ENCODE measurements at places on chromosomes 3 and 15.

GRCh38 chr3:179229177-179229576, 21.7 kb downstream of the KCNMB3 start:
- no peak for DNase-seq

GRCh38 chr3:105274958-105275357, 91.8 kb upstream of the ALCAM start:
- DNase-seq, result no peak

DNA sequence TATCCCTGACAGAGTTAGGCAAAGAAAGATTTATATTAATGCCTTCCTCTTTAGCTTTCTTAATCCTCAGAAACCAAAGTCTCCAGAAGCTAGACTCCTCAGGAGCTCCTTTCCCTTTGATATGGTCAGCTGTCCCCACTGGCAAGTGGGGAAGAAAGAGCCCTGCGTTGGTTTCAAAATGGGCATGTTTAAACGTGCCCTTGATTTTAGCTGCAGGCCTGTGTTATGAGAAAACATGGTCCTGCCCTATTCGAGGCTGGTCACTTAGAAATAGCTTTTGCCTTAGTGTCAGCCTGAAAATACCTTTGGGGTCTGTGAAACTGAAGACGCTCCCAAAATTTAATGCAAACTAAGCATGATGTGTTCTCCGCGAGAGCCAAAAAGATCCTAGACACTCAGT, 135.5 kb upstream of the RARB start:
- DNase-seq, result no peak

DNA sequence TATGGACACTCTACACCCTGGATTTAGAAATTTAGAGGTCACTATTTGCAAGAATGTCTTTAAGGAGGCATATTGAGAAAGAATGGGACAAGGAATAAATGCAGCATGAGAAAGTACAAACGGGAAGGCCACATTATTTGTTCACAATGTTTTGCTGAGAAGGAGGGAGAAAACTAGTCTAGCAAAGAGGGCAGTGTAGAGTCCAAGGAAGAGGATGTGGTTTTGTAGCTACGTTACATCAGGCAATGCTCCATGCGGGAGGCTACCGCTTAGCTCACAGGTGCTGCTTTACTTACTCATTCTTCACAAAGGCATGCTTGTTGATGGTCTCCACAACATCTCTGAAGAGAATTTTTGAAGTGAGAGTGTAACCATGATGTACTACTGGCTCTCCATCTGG, 191.1 kb downstream of the PLCH1 start:
- DNase-seq, result no peak

DNA sequence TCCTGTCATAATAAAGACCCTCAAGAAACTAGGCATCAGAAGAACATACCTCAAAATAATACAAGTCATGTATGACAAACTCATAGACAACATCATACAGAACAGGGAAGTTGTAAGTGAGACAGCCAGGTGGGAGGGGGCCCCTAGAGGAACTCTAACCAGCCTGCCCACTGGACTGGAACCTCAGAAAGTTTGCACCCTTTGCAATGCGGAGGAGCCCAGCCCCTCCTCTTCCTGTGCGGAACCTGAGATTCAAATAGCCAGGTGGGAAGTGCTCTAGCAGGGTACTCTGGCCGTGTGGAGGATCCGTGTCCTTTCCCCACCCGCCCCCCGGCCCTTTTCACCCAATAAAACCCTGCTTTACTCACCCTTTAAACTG, 387.0 kb upstream of the CBLB start:
- no peak for DNase-seq

DNA sequence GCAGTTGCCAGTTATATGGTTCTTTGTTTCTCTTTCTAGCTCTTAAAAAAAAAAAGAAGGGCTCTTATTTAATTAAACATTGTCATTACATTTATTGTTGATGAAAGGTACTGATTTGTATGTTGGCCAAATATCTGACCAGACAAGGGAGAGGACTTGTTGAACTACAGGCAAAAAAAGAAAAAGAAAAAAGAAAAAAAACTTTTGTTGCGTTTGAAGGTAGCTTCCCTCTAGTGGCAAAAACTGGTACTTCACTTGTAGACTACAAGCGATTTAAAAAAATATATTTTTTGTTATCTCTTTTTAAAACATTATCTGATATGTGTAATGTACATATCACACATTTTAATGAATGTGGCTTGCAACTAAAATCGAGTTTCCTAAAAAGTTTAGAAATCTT, 280.6 kb downstream of the ROBO2 start:
- DNase-seq, result no peak

GRCh38 chr3:14199641-14200040, 21.0 kb downstream of the LSM3 start:
- DNase-seq, result no peak

DNA sequence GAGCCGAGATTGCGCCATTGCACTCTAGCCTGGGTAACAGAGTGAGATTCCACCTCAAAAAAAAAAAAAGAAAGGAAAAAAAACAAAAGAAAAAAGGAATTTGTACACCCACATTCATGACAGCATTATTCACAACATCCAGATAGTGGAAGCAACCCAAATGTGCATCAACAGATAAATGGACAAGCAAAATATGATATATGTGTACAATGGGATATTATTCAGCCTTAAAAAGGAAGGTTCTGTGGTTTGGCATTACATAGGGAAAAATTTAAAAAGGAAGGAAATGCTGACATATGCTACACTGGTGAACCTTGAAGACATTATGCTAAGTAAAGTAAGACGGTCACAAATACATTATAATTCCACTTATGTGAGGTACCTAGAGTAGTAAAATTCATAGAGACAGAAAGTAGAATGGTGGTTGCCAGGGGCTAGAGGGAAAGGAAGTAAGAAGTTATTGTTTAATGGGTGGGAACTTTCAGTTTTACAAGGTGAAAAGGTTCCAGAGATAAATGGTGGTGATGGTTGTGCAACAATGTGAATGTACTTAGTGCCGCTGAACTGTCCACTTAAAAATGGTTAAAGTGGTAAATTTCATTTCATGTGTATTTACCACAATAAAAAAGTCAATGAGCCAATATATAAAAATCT, 118.5 kb downstream of the MYLK start:
- DNase-seq, result no peak

Data from stimulated activated CD4-positive, alpha-beta T cell treated with anti-CD3 and anti-CD28 coated beads, Interleukin-1b, Interleukin-23, amount 100 ng/mL, for 1 hour (primary cell).